Jurkat, Clone E6-1 (cell line): ENCODE measurements at places on chromosomes 13 and 19.

DNA sequence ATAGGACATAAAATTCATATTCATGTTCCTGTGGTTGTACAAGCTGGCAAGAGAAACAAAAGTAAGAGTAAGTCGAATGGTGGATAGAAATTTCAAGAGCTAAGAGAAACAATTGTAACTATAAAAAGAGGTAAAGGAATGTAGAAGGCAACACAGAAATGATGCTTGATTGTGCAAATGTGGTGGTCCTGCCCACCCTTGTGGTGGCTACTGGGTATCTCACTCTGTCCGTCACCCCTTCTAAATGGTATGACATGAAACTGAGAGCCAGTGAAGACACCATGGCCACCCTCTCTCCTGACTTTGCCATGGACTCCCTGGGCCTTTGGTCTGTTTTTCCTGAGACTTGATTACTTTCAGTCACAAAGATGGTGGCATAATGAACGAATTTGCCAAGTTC, 925.9 kb upstream of the SLITRK6 start:
- peak; percentile 5 for DNase-seq

GRCh38 chr19:16022251-16022650, 54.0 kb upstream of the TPM4 start:
- DNase-seq, result no peak

GRCh38 chr13:113533161-113533840, 42.8 kb upstream of the DCUN1D2 start:
- no peak for DNase-seq

- no peak for DNase-seq
Observed at GRCh38 chr13:25165663-25166062, 6.4 kb downstream of the AMER2 start.

DNA sequence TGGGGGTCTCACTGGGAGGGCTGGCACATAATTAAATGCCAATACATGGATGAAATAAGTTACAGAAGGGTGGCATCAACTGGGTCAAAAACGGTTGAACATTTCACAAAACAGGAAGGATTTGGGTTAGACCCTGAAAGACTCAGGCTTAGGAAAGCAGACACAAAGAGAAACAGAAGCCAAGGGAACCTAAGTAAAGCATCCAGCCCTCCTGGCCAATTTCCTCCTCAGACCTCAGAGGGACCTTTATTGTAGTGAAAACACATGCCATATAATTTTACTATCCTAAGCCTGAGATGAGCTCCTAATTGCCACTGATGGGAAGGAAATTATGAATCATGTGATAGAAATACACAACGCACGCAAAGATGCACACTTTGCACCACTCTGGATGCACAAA, 12.1 kb upstream of the CEACAM3 start:
- DNase-seq, result no peak

DNA sequence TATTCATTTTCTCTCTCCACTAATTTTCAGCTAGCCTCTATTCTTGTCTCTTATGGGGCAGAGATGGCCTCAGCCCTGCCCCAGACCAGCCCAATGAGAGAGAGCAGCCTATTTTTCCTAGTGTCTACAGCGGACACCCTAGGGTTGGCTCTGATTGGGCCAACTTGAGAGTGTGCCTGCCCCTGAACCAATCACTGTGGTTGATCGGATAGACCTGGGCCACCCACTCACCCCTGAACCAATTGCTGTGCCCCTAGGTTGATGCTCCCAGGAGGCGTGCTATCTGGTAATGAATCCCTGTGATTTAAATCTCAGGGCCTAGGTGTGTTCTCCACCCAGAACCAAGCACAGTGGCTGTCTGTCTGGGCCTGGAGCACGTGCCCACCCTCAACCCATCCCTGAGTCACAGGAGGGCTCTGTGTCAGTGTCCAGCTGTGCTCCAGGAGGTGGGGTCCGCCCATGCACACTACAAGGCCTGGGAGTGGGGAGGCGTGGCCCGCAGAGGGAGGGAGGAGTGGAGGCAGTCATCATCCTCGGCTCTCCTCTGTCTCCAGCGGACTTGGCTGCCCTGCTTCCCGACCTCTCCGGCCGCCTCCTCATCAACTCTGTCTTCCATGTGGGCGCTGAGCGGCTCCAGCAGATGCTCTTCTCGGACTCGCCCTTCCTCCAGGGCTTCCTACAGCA, 14.9 kb upstream of the SCN1B start:
- DNase-seq, result no peak

GRCh38 chr19:42155796-42156195, 23.6 kb upstream of the POU2F2 start:
- no peak for DNase-seq

GRCh38 chr13:42239161-42239560, 32.8 kb upstream of the AKAP11 start:
- DNase-seq, result no peak

DNA sequence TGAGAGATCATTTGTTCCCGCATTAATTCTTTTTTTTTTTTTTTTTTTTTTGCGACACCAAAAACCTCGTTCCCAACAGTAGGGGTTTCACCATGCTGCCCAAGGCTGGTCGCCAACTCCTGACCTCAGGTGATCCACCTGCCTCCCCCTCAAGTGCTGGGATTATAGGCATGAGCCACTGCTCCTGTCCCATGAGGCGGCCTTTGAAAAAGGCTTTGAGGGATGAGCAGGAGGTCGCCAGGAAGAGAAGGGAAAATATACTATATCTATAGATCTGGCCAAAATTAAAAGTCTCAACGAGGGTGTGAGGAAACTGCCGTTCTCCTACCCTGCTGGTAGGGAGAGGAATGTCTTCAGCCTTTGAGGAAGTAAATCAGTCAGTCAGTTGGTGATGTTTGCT, 26.2 kb downstream of the ZNF473 start:
- DNase-seq, result no peak

- no peak for DNase-seq
Observed at GRCh38 chr13:44032802-44033201, 153.1 kb downstream of the LACC1 start.

DNA sequence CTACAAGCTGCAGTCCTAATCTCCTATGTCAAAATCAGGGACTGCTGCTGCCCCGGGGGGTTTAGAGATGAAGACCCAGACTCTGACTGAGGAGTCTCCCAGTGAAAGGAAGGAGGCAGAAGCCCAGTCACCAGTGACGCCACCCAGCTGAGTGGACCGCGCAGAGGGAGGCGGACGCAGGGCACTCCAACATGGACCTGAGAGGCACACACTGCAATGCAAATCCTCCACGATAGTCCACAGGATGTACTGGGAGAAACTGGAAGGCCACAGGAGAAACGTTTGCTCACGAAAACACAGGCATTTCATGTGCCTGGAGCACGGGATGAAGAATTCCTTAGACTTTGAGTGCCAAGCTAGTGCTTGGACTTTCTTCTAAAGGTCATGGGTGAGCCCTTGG, 58.3 kb downstream of the IRS2 start:
- no peak for DNase-seq

DNA sequence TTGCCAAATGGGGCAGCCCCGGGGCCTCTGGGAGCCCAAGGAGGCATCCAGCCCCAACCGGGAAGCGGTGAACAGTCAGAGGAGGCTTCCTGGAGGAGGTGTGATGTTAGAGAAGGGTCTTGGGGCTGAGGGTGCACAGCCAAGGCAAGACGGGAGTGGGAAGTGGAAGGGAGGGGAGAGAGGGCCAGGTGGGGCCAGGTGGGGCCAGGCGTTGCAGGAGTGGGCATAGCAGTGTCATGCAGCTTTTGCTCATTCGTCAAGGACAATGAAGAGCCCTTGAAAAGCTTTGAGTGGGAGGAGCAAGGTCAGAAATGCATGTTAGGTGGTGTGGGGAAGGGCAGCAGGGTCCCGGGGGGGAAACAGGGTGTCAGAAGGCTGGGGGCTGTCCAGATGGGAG, 1.8 kb downstream of the FBN3 start:
- no peak for DNase-seq

- no peak for DNase-seq
Observed at GRCh38 chr19:31530781-31531180, 181.5 kb upstream of the TSHZ3 start.

GRCh38 chr13:50085063-50085462, 69.8 kb downstream of the KCNRG start:
- DNase-seq, result no peak

GRCh38 chr13:95627590-95627989, 16.9 kb downstream of the DZIP1 start:
- DNase-seq, result no peak

DNA sequence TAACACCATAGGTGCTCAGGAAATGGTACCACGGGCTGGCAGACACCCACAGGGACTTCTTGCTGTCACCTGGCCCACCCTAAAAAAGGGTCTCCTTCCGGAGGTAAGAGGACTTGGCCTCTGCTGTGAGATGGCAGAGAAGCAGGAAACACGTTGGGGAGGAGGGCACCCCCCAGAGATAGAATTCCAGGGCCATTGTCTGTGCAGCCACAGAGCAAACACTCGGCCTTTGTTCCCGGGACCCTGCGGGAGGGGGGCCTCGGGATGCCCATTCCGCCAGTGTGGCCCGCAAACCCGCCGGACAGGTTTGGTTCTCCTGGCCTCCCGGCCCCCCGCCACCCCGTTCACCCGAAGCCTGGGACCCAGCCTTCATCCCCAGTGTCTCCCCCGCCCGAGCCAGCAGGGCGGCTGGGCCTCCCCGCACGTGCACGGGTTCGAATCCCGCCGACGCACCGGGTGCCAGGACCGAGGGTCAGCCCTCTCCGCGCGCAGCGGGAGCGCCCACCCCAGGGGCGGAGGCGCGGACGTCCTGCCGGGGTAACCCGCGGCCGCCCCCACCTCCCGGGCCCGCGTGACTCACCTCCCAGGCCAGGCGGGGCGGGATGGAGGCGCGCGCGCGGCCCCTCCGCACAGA, 714 bp downstream of the PLPP2 start:
- DNase-seq, result no peak

GRCh38 chr13:23731709-23732108, 157.5 kb downstream of the MIPEP start:
- DNase-seq, result no peak

GRCh38 chr13:21625366-21625765, 21.4 kb upstream of the MICU2 start:
- DNase-seq, result peak; percentile 54

DNA sequence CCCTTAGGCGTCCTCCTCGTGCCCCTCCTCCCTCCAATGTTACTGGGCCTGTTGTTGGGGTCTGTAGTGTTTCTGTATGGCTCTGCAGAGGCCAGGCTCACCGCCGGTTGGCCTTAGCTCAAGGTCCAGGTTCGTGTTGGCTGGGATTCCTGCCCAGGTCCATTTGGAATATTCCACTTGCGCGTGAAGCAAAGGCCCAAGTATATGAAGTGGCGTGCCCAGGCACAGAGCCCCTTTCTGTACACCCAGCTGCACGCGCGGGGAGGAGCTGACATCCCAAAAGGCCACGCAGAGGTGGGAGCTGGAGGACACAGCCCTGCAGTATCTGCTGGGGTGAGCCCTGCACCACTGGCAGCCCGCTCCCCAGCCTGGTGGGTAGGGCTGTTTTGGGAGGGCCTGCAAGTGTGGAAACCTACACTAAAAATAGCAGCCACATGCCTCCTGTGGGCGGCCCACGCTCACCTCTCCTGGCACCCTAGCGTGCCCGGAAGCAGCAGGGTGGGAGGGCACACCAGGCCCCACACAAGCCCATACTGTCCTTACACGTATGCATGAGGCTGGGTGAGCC, 30.2 kb downstream of the CRTC1 start:
- no peak for DNase-seq

DNA sequence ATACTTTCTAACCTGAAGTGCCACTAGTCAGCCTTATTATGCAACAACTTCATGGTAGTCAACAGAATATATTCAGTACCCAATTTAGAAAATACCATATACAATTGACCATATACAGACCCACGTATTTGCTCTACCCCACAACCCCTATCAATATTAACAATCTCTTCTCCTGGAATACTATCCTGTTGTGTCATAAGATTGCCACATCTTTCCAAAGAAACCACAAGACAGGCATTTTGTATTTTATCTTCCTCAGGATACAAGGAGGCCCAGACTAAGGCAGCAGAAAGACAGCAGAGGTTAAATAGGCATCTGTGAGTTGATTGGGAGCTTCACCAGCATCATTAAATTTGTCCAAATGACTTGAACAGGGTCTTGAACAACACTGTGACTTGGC, 4.5 kb downstream of the SPART start:
- DNase-seq, result no peak

GRCh38 chr13:111604097-111604496, 283.7 kb downstream of the TEX29 start:
- no peak for DNase-seq

DNA sequence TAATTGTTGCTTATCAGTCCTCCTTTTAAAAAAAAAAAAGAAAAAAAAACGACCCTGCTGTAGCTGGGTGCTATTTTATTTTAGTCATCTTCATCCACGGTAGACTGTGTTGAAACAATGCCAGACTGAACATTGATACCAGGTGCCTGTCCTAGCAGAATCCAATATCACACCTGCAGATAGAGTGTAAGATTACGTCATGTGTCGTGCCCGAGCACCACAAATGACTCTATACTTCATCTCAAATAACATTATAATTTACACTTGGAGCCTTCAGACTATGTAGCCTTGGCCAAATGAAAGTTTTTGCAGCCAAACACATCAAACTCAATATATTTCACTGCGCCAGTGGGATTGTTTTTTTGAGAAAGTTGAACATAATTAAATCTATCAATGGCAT, 410.6 kb downstream of the FGF9 start:
- no peak for DNase-seq

- DNase-seq, result no peak
Observed at GRCh38 chr13:67228031-67228430, 2.1 kb downstream of the PCDH9 start.

DNA sequence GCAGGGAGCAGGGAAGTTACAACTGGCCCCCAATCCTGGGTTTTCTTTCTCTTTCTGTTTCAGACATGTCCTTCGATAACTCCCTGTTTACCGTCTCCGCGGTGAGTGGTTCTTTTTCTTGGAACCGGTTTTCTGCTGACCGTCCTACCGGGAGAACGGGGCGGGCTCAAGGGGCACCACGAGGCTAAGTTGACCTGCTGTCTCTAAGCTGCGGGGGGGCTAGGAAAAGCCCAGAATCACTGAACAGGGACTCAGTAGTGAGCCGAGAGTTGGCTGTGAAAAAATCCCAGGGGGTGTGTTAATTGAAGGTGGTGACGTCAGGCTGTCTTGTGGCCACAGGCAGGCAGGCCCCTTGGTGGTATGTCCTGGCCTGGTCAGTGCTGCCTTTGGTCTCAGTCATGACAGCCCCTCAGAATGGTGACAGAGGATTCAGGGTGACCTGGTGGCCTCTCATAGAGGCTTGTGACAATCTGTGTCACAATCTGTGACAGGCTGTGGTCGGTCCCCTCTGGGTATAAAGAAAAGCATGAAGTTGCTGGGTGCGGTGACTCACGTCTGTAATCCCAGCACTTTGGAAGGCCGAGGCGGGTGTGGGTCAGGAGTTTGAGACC, 8.1 kb upstream of the CARM1 start:
- DNase-seq, result no peak

- DNase-seq, result no peak
Observed at GRCh38 chr19:49807904-49808675, 5.0 kb downstream of the FUZ start.

- no peak for DNase-seq
Observed at GRCh38 chr19:33161201-33161600, 29.3 kb downstream of the WDR88 start.

DNA sequence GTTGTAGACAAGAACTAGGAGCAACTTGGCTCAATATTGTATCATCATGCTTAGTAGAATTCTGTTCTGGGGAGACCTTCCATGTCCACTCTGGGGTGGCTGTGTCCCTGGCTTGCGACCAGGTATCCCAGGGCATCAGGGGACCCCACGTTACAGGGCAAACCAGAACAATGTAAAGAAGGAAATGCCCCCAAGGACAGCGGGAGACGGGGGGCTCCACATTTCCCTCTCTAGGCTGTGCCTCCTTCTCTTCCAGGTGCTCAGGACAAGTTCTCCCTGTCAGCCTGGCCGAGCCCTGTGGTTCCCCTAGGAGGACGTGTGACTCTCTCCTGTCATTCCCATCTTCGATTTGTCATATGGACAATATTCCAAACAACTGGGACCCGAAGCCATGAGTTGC, 30.8 kb downstream of the LAIR2 start:
- DNase-seq, result no peak
